ENCODE measurements at places on chromosomes 11 and 22.

GRCh38 chr11:84089072-84090057 lies 803.2 kb upstream of the CCDC90B start:
- no peak for DNase-seq

DNA sequence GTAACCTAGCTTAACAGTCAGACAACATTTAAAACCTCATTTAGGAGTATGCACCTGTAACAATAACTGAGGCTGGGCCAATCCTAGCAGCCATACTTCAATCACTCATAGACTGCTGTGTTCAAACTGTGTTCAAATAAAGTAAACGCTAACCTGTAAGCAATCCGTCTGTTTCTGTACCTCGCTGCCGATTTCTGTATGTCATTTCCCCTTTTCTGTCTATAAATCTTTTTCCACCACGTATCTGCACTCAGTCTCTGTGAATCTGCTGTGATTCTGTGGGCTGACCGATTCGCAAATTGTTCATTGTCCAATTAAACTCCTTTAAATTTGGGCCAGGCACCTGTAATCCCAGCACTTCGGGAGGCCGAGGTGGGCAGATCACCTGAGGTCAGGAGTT lies 12.3 kb downstream of the APOBEC3H start:
- no peak for DNase-seq

GRCh38 chr22:35065796-35066218 lies at the start of gene ISX:
Gene ISX, plus strand, starts transcription at chr22:35066158. Its CDS starts 930 bp downstream, at chr22:35067088.
- no peak for DNase-seq

DNA sequence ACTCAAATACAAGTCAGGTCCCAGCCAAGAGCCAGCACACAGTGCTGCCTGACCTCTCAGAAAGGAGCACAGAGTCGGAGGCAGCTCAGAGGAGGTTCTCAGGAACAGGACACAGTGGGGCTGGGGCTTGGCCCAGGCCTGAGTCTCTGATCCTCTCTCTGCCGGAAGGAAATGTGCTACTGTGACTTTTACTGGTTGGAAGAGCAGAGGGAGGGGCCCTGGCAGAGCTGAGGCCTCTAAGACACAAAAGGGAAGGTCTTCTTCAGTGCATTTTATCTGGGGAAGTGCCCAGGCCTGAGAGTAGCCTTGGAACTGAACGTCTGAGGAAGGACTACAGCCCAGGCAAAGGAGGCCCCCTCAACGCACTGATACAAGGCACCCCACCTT lies 16.2 kb upstream of the CASTOR1 start:
- DNase-seq: no peak

DNA sequence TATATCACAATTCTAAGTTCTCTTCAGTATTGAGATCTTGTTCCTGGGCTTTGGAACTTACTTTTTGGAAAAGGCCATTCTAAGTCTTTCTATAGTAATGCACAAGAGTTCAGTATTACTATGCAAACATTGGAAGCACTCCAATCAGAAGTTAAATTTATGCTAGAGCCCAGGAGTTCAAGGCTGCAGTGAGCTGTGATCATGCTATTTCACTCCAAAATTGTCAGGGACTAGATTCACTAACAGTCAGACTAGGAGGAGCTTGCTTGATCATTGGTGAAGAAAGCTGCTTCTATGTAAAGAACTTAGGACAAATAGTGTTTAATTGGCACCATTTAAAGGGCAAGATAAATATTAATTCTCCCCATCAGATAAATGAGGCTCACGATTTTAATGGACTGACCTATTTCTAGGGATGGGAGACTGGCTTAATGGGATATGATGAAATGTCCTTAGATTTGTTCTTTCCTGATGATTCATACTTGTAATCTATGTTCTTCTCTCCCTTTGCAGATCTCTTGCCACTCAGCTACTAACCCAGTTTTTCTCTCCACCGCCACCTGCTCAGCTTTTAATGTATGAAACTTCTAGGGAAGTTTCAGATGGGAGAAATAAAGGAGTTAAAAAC lies 32.6 kb upstream of the TMEM123 start:
- DNase-seq: no peak

DNA sequence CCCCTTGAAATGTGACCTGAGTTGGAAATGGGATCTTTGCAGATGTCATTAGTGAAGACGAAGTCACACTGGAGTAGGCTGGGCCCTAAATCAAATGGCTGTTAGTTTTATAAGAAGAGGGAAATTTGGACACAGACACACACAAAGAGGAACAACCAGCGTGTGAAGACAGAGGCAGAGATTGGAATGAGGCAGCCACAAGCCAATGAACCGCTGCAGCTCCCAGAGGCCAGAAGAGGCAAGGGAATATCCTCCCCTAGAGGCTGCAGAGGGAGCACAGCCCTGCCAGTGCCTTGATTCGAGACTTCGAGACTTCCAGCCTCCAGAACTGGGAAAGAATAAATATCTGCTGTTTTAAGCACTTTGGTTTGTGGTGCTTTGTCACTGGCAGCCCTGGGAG lies 484.5 kb downstream of the MN1 start:
- peak; percentile 69 for DNase-seq

DNA sequence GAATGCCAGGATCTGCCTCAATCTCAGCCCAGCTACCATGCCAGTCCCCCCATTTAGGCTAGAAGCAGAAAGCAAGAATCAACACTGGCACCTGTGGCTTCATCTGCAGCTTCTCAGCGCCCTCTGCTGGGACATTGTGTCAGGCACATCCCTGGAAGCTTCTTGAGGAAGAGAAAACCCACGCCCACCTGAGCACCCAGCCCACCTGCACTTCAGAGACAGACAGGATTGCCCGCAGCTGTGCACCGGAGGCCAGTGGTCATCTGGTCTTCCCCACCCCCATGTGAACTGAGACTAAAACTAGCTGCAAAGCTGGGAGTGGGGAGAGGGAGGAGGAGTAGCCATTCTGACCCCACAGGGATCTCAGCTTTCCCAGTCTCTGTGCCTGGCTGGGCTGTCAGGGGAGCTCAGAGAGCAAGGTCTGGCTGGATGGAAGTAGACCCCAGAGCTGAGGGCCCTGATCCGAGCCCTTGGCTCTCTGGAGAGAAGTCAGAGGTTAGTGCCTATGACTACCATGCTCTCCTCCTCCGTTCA lies 66.8 kb downstream of the FEZ1 start:
- peak; percentile 43 for DNase-seq

DNA sequence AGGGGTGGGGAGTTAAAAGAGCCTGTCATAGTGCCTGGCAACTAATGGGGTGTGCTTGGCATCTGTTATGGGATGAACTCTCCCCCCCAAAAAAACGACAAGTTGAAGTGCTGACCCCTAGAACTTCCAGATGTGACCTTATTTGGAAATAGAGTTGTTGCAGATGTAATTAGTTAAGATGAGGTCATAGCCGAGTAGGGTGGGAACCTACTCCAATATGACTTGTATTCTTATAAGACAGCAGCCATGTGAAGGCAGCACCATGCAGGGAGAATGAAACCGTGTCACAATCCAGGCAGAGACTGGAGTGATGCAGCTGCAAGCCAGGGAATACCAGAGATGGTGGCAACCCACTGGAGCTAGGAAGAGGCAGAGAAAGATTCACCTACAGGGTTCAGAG lies 394.5 kb downstream of the TENM4 start:
- peak; percentile 73 for DNase-seq

DNA sequence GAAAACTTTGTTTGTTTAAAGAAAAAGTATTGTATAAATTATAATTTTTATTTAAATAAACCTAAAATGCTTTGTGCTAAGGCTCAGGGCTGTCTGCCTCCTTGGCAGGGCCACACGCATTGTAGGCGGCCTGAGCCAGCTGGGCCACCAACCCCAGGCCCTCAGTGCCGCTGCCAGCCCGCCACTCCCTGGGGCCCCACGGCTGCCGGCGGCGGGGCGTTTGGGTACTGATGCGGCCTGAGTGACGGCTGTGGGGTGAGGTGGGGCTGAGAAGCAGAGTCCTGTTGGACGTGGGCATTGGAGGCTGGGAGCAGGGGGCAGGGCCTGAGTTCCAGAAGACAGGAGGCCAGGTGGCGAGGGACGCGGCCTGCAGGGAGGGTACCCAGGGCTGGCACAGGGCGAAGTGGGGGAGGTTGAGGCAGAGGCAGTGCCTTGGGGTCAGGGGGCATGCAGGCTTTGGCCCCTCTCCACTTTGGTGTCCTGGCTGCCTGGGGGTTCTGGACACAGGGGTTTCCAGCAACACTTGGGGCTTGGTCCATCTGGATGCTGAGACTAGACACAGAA lies 58.3 kb downstream of the CERK start:
- DNase-seq: no peak

DNA sequence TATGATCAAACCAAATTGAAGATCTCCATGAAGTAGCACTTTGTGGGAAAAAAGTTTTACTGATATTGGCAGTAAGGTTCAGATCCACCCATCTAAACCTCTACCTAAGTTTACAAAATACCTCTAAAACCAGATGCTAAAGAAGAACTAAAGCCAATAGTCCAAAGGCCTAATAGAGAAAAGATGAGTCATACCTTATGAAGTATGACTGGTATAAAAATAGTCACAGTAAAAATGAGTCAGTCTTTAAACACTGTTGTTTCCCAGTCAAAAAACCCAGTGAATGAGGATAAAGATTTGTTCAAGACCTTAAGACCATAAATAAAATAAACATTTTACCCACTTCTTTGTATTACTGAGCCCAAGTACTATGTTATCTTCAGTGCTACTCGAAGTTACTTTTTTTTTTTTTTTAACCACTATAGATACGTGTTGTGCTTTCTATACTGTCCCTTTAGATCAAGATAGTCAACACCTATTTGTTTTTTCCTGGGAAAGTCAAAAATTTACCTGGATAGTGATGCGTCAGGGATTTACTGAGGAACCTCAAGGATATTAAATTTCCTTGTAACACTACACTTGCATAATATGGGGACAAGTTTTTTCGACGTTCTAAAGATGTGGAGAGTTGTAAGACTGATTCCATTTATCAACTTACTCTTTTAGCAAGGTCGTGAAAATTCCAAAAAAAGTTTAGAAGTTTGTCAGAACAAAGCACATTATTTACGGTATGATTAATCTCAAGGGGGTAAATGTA lies 87.3 kb downstream of the CCDC73 start:
- DNase-seq: peak; percentile 80

DNA sequence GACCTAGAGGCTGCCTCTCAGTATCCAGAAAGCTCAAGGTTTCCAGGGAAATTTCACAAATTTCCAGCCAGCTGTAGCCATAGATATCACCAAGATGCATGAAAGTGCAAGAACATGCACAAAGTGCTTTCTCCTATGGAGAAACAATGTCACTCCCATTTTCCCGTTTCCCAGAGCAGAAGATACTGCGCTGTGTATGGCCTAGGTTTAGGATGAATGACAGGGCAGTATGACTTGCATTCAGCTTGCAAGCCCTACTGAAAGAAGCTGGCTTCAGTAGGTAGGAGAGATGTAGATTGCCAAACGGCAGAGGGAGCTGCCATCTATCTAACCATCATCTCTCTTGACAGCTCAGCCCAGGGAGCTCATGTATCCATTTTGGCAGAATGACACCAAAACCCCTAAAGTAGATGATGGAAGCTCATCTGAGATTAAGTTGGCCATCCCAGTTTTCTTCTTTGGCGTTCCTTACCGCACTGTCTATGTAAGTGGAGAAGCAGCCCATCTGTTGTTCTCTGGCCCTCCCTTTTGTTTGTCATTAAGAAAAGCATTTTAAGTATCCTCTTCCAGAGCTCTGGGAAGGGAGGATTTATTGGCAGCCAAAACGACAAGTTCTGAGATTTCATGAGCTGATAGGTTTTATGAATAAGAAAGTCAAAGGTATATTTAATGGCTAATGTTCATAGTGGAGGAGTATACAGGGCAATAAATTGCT lies 4.6 kb downstream of the TECTA start:
- DNase-seq: no peak

- DNase-seq: peak; percentile 56
These were observed 24.9 kb downstream of the PICALM start for GRCh38 chr11:86043765-86044503.

GRCh38 chr11:99015634-99016454 lies 4.9 kb upstream of the CNTN5 start:
- DNase-seq: peak; percentile 39

DNA sequence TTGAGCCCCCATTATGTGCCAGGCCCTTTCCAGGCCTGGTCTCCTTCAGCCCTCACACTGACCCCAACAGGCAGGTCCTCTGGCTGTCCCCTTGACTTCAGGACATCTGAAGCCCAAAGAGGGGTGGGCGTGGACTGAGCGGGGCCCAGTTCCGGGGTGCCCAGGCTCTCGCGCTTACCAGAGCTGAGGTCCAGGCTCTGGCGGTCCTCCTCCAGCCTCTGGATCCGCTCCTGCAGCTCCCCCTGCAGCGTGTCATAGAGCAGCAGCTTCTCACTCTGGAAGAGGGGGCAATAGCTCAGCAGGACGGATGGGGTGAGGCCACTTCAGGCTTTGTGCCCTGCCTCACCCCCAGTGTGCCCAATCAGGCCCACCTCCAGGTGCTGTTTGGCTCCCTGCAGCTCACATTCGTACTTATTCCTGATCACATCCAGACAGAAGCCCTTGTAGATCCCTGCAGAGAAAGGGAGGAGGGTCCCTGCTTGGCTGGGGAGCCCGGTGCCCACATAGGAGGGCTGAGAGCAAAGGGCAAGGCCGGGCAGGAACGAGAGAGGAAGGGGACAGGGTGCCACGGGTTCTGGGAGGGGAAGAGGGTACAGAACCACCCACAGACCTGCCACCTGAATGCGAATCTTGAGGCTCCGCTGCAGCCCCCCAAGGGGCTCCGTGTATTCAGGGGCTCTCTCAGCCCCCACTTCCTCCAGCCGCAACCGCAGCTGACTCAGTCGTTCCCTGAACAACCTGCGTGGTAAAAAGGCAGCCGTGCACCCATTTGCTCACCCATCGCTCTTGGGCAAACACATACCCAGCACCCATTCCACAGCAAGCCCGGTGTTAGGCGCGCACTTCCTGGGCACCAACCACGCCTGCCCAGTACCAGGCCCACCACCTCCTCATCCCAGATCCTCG lies 4.1 kb downstream of the BRMS1 start:
- DNase-seq: no peak

DNA sequence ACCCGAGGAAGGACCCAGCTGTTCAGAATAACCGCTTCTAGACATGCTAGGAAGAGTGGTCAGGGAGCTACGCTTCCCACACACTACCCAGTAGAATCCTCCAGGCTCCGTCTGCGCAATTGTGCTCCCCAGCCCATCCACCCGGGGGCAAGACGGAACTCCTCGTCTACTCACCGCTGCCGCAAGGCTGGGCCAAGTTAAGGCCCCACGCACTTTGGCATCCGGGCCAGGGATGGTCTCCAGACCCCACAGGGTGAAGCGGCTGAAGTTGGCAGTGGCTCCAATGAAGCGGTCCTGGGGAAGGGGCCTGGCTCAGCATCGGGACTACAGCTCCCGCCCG lies 757 bp downstream of the RNASEH2C start:
- DNase-seq: peak; percentile 62

DNA sequence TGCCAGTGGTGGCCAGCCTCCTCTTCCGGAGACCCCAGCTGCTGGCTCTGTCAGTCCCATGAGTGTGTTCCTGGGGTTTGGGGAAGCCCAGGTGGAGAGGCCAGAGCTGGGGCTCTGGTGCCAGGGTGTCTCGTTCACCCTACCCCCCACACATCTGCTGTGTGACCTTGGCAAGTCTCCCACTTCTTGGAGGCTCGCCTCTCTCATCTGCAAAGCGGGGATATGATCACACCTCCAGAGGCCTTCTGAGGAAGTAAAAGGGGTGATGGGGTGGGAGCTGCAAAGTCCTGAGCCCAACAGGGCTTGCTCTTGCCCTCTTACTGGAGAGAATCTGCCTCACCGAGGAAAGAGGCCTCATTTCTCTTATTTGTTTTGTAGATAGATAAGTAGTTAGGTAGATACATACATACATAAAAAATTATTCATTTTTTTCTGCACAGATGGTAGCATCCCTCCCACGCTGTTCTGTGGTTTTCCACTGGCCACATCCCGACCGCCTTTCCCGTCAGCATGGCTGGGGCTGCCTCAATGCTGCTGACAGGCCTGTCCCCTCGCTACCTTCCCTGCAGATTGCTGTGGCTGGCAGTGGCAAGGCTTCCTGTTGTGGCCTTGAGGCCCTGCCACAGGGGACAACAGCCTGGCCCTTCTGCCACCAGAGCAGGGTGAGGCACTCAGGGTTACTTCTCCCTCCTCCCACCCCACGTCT lies 23.9 kb downstream of the MYO7A start:
- DNase-seq: peak; percentile 52

All from RPMI7951 (cell line).